Muscle of back (tissue), 13 donors: ENCODE measurements at places on chromosomes 7 and 10.

DNA sequence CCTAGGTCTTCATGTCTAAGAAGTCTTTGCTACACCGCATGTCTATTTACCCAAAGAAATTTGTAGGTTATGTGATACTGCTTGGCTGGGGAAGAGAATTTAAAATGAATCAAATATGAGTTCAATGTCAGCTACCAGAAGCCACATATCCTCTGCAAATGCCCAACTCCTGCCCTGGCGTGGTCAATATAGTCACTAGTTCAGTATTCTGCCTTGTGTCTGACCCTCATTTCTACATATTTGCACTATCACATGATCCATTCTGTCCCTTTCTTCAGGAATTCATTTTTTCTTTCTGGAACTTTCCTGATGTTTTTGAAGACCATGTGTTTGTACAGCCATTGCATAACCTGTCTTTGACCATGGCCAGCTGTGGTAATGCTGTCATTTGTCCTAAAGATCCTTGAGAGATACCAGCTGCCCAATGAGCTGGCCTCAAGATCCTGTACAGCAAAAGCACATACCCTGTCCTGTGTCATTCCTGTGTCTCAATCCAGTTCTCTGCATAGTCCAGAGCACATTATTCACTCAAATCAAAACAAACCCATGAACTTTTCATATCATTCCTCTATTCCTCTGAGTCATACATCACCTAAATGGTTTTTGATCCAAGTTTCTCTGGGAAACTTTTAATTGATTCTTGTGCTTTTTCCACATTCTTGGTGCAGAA is 524.5 kb downstream of the PARD3 start:
- DNase-seq: peak; percentile 45

DNA sequence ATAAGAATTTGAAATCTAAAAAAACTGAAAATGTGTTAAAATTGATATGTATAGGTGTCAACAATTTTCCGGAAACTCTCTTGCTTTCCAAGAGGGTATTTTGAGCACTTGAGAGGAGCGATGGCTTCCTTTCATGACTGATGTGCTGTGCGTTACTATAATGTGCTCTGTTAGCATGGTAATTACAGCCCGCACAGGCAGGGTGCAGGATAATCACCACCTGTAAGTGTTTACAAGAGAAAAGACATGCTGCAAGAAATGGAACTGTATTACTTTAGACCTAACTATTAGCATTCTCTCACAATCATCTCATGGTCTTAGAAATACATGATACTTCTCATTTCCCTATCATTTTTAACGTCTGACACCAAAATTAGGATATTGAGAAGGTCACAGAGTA is 92.4 kb upstream of the ADARB2 start:
- no peak for DNase-seq

DNA sequence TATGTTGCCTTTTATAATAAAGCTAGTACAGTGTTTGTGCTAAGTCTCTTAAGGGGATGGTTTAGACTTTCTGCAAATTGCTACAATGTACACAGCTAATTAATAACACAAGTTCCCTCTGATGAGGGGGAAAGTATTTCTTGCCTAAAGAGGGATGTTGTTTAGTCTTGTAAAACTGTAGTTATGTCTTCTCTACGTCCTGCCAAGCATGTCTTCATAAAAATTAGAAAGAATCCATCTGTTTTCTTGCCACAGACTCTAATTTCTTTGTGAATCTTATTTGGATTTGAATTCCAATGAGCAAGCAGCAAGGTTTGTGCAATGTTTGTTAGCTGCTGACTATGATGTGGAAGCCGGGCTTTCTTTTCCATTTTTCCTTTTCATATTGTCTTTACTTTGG is 28.2 kb downstream of the ADARB2 start:
- no peak for DNase-seq

- no peak for DNase-seq
These were observed 10.5 kb upstream of the SRPK2 start for GRCh38 chr7:105399043-105399725.

DNA sequence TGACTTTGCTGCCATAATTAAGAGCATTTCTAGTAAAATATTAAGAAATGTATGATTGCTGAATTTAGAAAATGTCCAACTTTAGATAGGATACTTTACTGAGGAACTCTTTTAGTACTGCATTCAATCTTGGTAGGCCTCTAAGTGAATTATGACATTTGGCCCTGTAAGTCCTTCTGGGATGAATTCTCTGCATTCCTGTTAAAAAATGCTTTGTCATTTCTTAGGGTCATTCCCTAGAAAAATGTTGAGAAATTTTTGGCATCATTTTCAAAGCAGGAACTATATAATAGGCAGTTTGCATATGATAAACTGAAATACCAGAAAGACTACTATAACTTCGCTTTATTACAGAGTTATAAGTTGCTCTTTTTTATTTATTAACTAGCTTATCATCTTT is 69.3 kb upstream of the PRR15 start:
- peak; percentile 53 for DNase-seq

- no peak for DNase-seq
These were observed 59.5 kb downstream of the CCDC3 start for GRCh38 chr10:12941966-12942365.

DNA sequence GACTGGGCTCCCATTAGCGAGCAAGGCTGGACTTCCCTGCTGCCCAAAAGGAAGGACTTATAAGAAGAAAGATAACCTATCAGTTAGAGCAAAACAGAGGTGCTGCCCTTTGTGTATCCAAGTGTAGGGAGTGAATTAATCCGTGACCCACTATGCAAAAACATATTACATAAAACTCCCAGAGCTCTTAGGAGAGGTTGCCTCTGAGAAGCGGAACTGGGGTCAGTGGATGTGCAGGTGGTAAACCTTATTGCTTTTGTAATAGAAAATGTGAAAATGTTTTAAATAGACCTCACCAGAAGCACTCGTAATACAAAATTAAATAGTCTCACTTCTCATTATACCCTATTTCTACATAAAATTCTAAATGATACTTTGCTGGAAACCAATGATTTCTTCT is 17.1 kb upstream of the IL6 start:
- DNase-seq: no peak

DNA sequence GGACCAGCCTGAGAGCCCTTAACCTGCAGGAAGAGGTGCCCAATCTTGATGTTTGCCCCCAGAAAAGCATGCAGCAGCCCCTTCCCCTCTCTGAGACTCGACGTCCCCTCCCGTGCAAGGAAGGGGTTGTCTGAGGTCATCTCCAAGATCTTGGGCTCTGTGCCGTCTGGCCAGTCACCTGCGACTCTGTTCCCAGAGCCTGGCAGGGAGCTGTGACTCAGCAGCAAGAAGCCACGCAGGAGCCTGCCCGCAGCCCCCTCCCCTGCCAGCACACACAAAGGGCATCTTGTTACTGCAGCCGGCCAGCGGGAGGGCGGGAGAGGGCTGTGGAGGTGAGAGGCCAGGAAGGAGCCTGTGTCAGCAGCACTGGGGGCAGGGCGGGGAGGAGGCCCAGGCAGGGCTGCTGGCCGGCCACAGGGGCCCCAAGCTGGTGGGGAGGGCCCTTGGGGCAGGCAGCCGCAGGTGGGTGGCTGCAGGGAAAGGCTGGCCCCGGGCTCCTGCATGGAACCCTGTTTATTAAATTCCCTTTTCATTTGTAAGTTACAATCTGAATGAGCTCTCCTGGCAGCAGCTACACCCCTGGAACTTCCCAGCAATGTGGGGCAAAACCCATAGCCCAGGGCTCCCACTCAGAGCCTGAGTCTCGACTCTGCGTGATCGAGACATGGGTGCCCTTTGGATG is 103.7 kb upstream of the ZMIZ1 start:
- no peak for DNase-seq

- DNase-seq: no peak
These were observed 26.7 kb downstream of the DDC start for GRCh38 chr7:50538478-50538877.

GRCh38 chr7:99621271-99621670 is 4.5 kb downstream of the ZSCAN25 start:
- no peak for DNase-seq

- DNase-seq: no peak
These were observed 14.1 kb downstream of the ZNF398 start for GRCh38 chr7:149161241-149161848.

GRCh38 chr7:50663396-50664102 is 98.3 kb upstream of the DDC start:
- no peak for DNase-seq

DNA sequence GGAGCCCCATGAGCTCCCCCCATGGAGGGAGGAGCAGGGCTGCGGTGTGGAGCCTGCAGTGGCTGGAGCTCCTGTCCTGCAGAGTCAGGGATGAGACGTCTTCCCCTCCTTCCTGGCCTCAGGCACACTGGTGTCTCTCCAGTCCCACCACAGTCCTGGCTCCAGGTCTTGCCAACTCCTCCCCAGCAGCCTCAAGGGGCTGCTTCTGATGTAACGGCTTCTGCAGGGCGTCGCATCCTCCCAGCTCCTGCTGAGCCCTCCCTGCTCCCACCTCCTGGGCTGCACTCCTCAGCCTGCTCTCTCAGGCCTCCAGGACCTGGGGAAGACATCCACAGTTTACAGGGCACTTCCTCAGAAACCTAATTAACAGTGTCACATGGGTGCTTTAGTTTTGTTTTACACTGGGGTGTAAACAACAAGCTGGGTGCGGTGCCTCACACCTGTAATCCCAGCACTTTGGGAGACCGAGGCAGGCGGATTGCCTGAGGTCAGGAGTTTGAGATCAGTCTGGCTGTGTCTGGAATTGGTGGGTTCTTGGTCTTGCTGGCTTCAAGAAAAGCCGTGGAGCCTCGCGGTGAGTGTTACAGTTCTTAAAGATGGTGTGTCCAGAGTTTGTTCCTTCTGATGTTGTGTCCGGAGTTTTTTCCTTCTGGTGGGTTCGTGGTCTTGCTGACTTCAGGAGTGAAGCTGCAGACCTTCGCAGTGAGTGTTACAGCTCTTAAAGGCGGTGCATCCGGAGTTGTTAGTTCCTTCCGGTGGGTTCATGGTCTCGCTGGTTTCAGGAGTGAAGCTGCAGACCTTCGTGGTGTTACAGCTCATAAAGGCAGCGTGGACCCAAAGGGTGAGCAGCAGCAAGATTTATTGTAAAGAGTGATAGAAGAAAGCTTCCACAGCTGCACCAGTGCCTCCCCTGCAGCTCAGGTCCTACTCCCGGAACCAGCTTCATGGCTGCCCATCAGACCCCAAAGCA is 95.0 kb downstream of the PAXIP1 start:
- no peak for DNase-seq
